ENCODE measurements at places on chromosomes 13 and 19.
A peak's percentile ranks its signal among the peaks of the same experiment; 100 is the strongest.

DNA sequence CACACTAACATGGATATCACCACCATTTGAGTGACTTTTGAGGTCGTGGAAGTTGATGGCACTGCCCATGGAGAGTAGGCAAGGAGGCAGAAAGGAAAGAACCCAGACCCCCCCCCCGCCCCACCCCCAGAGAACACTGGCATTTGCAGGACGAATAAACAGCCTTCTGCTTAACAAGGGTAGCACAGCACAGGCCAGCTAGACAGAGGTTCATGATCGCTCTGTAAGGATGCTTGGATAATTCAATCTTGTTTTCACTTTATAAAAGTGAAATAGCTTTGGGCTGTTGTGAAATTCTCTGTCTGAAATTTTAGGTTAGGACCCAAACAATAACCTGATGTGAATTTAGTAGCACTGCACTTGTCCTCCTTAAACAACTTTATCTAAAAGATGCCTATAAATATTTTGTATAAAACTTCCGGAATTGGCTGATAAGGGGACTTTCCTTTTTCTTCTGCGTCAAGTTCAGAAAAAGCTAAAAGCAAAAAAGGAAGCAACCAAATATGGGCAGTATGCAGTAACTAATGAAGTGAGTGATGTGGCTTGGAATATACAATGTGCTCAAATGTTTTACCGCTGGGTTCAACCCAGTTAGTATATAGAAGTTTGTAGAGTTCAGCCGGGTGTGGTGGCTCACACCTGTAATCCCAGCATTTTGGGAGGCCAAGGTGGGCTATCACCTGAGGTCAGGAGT is 163.7 kb downstream of the SHISA2 start:
- no peak for DNase-seq

DNA sequence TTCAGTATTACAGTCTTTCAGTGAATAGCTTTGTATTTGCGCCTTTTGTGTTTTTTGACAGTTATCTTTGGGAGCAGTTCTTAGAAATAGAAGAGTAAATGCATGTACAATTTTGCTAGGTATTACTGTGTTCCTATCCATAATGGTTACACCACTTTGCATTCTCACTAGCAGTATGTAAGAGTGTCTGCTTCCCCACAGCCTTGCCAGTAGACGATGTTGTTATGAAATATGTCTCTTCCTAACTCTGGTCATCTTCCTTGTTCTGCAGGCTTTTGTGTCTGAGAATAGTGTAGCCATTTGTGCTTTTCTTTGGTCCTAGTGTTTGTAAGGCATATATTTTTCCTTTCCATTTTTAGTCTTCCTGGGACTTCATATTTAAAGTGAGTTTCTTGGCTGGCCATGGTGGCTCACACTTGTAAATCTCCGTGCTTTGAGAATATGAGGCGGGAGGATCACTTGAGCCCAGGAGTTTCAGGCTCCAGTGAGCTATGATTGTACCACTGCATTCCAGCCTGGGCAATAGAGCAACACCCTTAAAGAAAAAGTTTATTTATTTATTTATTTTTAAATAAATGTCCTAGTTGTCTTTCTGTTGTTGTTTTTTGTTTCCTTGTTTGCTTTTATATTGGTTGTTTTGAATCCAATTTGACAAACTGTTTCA is 140.3 kb downstream of the PDS5B start:
- no peak for DNase-seq

GRCh38 chr13:53436396-53436795 is 407.8 kb downstream of the OLFM4 start:
- no peak for DNase-seq

- DNase-seq: no peak
These were observed 30.4 kb downstream of the CYP4F22 start for GRCh38 chr19:15538774-15539173.

- no peak for DNase-seq
These were observed 11.2 kb downstream of the KMT2B start for GRCh38 chr19:35729021-35729420.

GRCh38 chr13:75327135-75327510 is 154.8 kb downstream of the TBC1D4 start:
- no peak for DNase-seq

DNA sequence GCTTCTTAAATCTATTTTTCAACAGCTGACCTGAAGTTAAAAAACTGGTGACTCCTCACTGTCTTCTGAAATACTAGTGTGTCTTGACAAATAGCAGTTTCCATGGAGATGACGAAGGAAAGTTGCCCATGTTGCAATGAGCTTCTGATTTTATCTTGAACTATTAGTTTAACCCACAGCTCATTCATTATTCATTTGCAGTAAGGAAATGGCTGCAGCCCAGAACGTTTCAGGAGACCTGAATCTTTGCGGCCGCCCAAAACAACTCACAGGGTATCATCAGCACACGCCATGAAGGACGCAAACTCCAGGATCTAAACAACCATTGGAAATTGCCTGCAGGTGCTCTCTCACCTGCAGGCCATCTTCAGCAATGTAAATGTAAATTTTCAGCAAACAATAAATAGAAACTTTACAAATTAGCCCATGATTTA is 142.5 kb downstream of the DCLK1 start:
- peak; percentile 95 for DNase-seq

DNA sequence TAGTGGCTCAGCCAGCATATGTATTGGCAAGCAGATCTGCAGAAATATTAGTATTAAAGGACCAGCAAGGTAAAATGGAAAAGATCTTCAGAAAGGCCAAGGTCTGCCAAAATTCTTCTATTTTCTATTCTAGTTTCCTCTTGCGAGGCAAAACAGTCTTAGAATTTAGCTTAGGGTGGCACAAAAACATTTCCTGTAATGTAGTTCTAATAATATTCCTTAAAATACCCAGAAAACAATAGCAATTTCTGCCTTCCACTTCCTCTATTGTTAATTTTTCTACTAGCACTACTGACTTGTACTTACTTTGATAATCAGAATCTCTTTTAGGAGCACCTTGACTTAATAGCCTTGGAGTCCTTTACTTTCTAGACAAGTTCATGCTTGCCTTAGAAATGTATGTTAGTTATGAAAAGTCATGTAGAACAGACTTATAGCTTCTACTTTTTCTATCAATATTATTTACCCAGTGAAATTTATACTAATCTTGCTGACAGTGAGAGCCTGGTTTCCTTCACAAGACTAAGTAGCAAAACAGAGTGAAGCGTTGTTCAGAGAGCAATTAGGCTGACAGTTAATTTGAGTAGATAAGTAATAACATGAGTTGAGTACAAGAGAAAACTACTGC is 23.9 kb upstream of the LPAR6 start:
- DNase-seq: no peak

DNA sequence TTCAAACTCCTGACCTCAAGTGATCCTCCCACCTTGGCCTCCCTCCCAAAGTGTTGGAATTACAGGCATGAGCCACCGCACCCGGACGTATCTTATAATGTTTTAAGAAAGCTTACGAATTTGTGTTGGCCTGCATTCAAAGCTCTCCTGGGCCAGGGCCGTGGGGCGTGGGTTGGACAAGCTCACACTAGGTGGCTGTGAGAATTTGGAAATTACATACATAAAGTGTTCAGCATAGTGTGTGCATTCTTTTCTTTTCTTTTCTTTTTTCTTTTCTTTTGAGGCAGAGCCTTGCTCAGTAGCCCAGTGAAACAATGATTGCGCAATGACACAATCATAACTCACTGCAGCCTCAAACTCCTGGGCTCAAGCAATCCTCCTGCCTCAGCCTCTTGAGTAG is 2.6 kb downstream of the ZSWIM4 start:
- peak; percentile 83 for DNase-seq

- DNase-seq: peak; percentile 30
These were observed 39.2 kb downstream of the GATAD2A start for GRCh38 chr19:19444681-19445155.

- no peak for DNase-seq
These were observed 134.3 kb upstream of the MYO16 start for GRCh38 chr13:108494991-108495645.

GRCh38 chr13:57437587-57437986 is 194.0 kb upstream of the PCDH17 start:
- DNase-seq: no peak

- no peak for DNase-seq
These were observed 11.6 kb upstream of the ZNF431 start for GRCh38 chr19:21130097-21130775.

DNA sequence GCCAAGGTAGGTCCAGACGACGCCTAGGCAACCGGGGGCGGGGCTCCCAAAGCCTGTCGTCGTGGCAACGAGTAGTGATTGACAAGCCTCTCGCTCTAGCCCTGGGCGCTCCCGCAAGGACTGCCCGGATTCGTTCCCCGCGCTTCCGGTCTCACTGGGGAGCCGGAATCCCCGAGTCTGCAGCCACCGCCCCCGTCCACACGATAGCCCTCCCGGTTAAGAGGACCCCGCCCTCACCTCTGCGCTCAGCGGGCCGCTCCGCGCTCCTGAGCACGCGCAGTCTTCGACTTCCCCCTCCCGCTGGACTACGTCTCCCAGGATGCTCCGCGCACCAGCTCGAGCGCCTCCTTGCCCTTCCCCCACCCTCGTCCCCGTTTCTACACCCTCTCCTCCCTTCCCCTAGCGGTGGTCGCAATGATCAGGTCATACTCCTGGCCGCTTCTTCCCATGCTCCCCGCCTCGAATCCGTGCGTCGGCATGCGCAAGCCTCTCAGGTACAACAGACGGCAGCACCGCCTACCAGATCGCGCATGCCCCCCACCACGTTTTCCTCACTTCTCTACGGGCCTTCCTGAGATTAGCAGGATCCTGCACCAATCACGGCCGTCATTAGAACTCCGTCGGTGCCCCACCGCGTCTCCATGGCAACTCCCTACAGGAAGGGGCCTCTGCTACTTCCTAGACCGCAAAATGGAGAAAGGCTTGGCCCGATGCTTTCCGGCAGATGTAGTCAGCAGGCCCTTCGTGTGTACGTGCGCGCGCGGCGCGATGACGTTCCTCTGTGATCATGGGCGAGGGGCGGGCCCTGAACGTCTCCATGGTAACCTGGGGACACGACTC is at the start of gene MZF1:
MZF1 (minus strand) TSS at position 518 of the 840 bp plus-strand sequence. CDS start 1,946 bp downstream, outside the sequence.
- peak; percentile 100 for DNase-seq

GRCh38 chr13:31827707-31828106 is 88.4 kb downstream of the RXFP2 start:
- no peak for DNase-seq

DNA sequence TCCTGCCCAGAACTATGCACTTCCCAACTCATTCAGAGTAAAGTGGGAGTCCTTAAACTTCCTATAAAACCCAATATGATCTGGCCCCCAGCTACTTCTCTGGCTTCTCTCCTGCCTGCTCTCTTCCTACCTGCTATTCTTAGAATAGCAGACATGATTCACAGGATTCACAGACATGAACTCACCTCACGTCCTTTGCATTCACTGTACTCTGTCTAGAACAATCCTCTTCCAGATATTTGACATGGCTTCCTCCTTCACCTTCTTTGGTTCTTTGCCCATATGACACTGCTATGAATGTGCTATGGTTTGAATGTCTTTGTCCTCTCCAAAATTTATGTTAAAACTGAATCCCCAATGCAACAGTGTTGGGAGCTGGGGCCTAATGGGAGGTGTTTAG is 154.9 kb downstream of the UGGT2 start:
- DNase-seq: no peak

DNA sequence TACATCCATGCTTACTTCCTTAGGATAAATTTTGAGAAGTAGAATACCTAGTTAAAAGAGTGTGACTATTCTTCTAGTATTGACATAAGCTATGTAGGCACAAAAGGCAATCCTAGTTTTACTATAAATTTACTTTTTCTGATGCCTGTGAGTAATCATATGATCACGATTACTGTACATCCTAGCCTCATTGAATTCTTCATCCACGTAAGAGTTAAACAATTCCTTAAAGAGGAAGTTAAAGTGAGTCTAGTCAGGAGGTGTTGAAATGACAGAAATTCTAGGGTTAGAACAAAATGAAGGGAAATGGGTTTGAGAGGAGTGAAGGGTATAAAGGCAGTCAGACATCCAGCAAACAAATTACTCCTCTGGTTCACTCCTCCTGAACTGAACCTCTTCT is at the start of gene ACOD1:
ACOD1 (plus strand) TSS at position 363 of the 400 bp plus-strand sequence. CDS start 48 bp downstream, outside the sequence.
- DNase-seq: peak; percentile 22

GRCh38 chr19:16228637-16229321 is 31.1 kb downstream of the AP1M1 start:
- DNase-seq: no peak

GRCh38 chr19:14648506-14648905 is 26.1 kb downstream of the ADGRE3 start:
- no peak for DNase-seq

DNA sequence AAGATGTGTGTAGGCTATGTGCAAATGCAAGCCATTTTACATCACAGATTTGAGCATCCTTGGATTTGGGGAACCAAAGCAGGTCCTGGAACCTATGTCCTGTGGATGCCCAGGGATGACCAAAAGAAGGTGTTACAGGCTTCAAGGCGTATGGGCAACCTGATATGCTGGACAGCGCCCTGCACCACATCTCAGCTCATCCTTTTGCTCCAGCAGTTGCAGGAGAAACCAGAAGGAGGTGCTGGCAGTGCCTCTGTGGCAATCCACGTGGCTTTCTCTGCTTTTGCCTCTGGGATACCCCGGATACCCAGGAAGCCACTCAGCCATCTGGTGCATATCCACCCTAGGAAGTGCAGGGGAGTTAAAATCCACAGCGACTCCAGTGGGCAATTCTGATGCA is 110.3 kb upstream of the VSTM2B start:
- no peak for DNase-seq

DNA sequence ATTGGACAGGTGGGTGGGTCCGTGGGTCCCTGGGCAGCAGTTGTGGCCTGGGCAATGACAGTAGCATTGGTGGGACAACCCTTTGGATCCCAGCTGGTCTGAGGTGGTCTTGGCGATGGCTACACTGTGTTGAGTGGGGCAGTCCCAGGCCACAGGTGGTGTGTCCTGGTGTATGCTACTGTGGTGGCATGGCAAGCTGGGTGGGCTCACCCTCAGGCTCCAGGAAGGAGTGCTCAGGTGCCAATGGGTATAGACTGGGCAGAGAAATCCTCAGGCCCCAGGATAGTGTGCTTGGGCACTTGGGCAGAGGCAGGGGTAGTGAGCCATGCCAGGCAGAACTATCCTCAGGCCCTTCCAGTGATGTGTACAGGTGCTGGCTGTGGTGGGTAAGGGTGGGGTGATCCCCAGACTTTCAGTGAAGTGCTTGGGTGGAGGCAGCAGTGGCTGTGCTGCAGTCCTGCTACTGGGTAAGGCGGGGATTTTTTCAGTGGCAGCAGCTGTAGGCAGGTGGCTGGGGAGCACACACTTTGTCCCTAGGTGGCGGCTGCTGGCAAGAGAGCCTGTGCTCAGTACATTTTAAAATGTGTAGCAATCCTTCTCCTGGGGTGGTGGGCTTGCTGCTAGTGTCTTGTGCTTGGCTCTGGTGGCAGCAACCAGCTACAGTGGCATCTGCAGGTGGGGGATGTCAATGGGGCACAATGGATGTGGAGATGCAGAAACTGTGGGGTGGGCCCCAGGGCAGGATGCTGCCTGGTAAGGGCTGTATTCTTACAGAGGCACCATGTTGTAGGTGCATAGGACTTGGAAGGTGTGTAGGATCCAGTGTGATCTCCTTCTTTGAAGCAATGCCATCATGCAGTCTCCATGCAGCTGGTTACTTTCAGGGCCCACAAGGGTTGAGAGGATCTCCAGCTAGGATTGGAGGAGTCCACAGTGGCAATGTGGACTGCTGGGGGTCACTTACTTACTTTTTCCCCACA is 64.9 kb downstream of the DNAJC3 start:
- DNase-seq: no peak

Measured in fibroblast of mammary gland (primary cell).